MV-4-11 (cell line): ENCODE measurements at places on chromosomes 4 and X.

- no peak for DNase-seq
These were observed 15.5 kb upstream of the ESX1 start for GRCh38 chrX:104270212-104270611.

DNA sequence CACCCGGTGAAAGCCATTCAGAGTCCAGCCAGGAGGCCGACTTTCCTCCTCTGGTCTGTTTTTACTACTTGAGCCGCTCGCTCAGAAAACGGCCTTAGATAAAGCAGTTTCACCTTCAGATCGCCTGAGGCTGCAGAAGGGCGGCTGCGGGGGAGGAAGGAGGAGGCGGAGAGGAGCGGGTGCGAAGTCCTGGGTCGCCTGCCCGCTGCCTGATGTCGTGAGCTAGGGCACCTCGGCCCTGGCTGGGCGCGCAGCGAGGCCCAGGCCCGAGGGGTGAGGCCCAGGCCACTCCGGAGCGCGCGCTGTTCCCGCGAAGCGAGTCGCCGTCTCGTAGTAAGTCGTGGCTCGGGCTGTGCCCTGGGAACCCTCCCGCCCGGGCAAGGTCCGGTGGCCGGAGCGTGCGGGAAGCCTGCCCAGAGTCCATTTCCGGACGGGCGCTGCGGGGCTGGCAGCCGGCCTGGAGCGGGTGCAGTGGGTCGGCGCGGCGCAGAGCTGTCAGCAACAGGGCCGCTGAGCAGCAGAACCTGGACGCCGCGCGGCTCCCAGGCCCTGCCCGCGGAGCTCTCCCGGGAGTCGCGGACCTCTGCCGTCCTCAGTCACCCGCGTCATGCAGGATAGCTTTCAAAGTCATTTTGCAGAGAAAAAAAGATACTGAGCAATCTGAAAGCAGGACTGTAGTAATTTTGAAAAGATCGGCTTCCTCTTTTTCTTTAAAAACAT, 18.6 kb downstream of the TRIM2 start:
- DNase-seq, result peak; percentile 40

DNA sequence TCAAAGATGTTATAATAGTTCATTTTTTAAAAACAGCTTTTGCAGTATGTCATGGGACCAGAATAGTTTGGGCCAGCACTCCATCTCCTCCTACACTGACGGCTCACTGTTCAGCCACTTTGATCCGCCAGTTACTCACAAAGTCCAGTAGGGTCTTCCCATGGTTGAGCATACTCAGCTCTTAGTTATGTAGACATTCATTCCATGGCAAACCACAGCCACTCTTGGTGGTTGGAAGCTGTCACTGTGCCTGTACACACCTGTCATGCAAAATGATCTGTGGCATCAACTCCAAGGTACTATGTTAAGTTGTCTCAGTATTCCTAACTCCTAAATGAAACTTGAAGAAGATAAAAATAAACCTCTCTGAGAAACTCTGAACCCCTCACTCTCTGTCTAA, 127.2 kb downstream of the NR3C2 start:
- no peak for DNase-seq

DNA sequence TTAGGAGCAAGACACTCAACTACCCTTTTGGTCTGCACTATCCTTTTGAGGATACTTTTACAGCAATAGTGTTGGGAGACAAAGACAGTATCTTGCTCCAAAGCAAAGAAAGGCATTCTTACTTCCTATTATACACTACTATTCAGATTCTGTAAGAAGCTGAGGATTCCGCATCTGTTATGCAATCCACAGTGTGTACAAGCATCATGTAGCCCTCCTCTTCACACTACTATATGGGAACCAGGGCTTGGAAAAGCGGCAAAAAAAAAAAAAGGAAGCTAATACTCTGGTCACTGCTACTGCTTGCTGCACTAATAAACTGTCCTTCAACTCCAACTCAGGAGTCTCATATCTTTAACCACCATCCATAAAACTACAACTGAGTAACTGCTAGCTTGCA, 59.1 kb downstream of the FBXW7 start:
- peak; percentile 77 for DNase-seq

DNA sequence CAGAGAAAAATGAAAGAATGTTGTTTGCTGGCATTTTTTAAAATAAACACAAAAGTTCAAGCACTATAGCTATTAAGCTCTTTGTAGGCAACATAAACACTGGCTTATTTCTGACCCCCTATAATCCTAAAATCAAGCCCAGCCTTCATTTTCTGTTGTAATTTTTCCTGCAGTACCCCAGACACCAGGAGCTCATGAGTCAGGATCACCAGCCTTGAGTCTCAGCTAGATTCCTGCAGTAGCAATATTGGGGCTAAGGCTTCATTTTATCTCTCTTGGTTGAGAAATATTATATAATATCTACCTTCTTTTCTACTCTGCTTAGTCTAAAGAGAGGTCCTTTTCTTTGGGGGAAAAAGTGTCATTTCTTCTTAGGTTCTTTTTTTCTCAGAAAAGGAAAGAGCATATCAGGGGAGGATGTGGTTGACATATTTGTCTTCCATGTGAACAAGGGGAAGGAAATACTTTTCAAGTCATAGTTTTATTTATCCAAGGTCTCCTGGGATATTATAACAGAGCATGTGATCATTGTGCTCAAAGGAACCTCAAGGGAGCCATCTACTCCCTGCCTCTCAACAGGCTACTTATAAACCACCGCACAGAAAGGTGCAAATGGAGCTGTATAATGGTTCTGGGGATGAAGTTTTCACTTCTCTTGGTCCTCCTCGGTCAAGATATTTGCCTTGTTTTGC, 678.3 kb upstream of the NR3C2 start:
- DNase-seq, result no peak

GRCh38 chr4:76210452-76210851, 3.2 kb downstream of the SCARB2 start:
- DNase-seq, result peak; percentile 61

DNA sequence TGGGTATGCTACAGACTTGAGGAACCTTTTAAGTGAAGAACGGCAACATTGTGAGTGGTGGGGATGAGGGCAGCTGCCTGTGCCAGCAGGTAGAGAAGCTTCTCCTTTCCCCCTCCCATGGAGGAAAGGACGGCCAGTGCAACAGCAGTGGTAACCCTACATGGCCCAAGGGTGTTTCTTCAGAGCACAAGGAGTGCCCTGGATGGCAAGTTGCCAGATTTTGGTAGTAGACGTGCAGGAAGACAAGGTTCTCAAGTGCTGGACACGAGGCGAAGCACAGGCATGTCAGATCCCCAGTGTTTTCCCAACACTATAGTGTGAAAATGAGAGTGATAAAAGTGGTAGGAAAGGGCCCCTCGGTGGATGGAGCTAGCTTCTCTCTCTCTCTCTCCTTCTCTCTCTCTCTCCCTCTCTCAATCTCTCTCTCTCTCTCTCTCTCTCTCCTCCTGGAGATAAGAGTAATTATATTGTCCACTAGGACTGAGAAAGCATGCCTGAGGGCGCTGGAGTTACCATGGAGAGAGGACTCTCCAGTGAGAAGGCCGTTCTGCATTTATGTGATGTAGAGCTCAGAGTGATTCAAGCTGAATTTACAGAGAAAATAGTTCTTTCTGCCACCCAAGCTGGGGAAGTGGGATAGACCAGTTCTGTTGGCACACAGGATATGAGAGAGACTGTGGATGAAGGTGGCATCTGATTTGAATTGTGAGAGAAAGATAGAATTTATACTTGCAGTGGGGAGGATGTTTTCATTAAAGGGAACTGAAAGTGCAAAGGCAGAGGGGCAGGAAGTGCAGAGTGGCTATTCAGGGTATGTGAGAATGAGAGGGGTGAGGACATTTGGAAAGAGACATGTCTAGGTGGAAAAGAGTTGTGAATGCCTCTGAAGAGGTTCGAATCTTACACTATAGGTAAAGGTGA, 25.7 kb upstream of the TRPC3 start:
- DNase-seq, result peak; percentile 65

DNA sequence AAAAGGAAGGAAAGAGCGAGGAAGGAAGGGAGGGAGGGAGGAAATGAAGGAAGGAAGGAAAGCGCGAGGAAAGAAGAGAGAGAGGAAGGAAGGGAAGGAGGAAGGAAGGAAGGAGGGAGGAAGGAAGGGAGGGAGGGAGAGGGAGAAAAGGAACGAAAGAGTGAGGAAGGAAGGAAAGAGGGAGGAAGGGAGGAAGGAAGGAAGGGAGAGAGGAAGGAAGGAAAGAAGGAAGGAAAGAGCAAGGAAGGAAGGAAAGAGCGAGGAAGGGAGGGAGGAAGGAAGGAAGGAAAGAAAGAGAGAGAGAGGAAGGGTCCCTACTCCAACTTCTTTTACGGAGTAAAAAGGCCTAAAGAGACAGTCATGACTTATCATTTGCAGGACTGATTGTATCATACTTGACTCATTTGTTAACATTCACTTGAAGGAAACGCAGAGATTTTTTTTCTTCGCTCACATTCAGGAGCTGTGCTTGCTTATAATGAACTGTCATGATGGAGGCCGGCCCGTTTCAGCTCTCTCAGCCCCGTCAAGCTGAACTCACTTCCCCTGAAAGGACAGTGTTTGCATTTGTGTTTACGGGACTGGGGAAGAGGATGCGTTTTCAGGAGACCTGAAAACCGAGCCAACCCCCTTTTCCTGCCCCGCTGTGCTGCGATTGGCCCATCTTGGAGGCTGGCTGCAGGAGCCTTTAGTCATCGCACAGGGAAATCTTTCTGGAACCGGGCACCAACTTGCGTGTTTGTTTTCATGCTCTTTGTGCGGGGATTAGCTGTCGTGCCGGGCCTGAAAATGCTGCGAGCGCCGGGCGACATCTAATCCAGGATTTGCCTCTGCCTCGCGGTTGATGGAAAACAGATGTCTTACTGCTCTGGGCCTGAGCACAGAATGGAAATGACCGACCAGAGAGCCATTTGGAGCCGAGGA, 17.8 kb downstream of the TRIM2 start:
- DNase-seq, result no peak

GRCh38 chr4:17117746-17118145, 219.3 kb upstream of the LDB2 start:
- DNase-seq, result no peak

DNA sequence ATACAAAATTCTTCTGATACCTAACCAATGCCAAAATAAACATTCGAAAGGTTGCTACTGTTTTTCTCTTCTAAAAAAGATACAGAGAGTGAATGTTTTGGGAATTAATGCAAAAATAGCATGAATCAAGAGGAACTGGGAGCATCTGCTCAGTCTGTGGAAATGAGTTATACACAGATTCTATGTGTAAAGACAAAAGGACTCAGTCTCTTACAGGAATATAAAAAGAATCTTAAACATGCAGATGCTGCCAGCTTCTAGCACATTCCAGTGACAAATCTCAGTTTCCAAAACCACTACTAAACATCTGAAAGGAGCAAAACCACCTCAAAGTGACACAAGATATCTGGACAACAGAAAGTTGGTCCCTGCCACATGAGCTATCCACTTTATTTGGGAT, 55.0 kb downstream of the PAPSS1 start:
- DNase-seq, result no peak

- DNase-seq, result no peak
These were observed 166.7 kb downstream of the ANTXR2 start for GRCh38 chr4:79906303-79906702.

GRCh38 chr4:16124232-16124631, 40.4 kb upstream of the PROM1 start:
- no peak for DNase-seq

DNA sequence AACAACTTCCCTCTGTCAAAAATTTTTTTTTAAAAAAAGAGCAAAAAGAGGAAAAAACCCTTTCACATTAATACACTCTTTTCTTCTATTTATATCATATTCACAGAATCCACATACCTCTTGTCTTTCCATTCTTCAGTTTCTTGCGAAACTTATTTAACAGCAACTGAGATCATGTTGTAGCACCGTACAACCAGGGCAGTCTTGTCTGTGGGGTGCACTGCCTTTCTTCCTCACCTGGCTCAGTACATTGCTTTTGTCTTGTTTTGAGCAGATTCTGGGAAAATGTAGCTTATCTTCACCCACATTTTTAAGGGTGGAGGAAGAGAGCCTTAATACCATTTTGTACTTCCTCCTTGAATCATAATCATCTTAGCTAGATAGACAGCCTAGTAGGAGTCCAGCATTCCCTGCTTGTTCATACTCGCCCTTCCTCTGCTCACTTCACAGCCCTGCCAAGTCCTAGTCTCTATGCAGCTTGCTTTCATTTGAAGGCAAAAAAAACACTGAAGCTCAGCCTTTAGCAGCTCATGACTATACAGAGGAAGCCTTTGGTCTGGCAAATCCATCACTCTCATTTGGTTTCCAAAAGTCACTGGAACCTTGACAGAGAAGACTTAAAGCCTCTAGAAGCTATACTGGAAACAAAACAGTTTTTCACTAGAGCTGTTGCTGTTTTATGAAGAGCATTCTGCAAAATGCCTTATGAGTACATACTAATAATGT, 140.6 kb upstream of the BANK1 start:
- DNase-seq, result no peak

DNA sequence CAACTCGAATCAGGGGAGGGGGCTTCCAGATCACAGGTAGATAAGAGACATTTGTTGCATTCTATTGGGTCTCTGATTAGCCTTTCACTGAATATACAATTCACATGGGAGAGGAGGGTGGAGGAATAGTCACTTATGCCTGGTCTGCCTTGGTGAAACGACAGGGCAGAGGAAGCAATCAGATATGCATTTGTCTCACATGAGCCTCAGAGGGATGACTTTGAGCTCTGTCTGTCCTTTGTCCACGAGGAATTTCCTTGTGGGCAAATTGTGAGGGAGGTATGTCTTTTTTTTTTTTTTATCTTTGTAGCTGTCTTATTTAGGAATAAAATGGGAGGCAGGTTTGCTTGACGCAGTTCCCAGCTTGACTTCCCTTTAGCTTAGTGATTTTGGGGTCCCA, 28.5 kb upstream of the TMSB4X start:
- DNase-seq, result no peak

GRCh38 chr4:70895405-70895804, 6.8 kb upstream of the MOB1B start:
- DNase-seq, result no peak
